ENCODE measurements at places on chromosomes 6 and 20.

DNA sequence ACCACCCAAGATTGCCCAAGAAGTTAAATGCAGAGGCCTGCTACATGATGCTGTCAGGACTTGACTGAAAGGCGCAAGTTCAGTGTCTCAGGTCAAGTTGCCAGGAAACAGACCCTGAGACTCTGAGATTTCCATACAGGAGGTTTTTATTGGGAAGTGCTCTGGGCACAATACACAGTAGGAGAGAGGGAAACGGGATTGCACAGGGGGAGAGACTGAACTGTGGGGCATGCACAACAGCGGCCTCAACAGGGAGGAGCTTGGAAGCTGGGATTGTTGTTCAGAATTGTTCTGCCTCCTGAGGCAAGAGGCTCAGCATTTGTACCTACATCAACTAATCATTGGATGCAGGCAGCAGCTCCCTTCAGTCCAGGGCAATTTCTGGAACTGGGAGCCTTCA, 6.7 kb downstream of the STX11 start:
- no peak for DNase-seq

DNA sequence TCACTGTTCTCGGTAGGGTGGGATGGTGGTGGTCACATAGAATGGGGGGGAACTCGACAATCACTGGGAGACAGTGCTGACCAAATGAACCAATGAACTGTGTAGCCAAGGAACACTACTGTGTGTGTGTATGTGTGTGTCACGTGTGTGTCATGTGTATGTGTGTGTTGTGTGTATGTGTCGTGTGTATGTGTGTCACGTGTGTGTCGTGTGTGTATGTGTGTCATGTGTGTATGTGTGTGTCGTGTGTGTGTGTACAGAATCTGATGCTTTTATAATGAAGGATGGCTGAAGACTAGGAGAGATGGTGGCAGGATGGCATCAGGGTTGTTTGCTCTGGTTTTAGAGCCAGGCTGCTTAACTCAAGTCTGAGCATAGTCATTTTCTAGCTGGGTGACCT, 99.1 kb upstream of the DUSP22 start:
- DNase-seq: no peak

GRCh38 chr6:53862662-53863462, 68.1 kb downstream of the LRRC1 start:
- DNase-seq: no peak

DNA sequence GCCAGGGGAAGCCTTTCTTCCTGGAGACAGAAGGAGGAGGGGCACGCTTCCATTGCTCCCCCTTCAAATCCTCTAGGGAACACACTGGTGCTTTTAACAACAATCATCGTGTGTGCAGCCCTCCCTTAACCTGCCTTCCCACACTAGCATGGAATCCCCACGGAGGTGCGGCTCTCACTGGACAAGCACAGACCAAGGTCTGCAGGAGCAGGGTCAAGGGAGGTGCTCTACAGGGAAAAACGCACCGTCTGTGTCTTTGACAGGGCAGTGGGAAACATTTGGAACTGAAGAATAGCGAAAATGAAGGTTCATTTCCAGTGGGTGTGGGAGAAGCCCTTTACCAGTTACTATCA, 527.1 kb downstream of the QKI start:
- no peak for DNase-seq

GRCh38 chr6:6683969-6684833, 95.7 kb downstream of the LY86 start:
- no peak for DNase-seq

DNA sequence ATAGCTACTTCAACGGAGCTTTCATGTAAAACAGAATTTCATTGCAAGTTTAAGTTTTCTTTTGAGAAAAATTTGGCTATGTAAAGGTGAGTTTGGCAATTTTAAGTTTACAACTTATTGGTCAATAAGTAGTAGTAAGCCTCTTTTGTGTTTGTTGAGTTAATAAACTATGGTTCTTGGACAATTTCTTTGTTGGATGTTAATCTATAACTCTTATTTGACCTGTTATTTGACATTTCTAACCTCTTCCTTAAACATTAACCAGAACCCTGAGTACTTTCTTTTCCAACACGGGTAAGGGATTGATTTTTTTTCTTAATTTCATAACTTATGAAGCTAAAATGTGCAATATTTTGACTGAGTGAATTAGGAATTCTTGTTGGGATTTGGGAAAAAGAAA, 354.4 kb downstream of the PRKN start:
- DNase-seq: no peak

DNA sequence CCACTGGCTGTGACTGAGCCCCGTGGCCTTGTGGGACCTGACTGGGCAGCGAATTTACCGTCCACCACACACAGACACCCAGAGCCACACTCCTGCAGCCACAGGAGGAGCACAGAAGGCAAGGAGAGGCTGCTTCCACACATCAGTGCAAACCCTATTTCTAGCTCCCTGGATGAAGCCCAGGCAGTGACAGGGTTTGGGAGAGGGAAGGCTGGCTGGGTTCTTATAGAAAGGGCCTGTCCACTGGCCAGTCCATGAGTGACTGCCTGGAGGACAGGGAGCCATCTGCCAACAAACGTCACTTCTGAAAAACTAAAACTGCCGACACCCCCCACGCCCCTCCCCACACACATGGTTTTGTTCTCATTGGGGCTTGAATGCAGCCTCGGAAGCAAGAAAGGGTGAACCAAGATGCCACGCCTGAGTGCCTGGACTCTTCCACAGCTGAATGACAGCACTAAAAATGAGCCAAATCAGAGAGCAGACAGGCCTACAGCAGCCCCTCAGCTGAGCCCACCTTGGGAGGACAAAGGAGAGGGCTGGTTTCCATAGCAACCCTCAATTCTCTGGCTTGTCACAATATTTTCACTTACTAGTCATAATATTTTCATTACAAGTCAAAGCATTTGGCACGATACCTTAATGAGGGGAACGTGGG, 38.4 kb downstream of the RRBP1 start:
- no peak for DNase-seq

- no peak for DNase-seq
Observed at GRCh38 chr20:32249030-32249738, 28.3 kb upstream of the KIF3B start.

DNA sequence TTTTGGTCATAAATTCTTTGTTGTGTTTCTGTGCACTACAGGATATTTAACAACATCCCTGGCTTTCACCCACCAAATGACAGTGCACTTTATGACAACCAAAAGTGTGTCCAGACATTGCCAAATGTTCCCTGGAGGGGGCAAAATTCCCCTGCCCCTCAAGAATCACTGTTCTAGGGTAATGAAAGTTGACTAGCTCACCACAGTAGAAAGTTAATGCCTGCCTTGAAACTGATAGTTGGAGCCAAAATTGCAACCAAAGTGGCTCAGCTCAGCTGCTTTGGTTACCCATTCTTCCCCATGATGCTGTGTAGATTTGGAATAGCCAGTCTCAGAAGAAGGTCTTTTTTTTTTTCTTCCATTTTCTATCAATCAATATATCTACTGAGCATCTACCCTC, 150.6 kb downstream of the RALGAPA2 start:
- DNase-seq: peak; percentile 41

- DNase-seq: peak; percentile 0
Observed at GRCh38 chr6:32622545-32623401, 14.4 kb upstream of the HLA-DQA1 start.

DNA sequence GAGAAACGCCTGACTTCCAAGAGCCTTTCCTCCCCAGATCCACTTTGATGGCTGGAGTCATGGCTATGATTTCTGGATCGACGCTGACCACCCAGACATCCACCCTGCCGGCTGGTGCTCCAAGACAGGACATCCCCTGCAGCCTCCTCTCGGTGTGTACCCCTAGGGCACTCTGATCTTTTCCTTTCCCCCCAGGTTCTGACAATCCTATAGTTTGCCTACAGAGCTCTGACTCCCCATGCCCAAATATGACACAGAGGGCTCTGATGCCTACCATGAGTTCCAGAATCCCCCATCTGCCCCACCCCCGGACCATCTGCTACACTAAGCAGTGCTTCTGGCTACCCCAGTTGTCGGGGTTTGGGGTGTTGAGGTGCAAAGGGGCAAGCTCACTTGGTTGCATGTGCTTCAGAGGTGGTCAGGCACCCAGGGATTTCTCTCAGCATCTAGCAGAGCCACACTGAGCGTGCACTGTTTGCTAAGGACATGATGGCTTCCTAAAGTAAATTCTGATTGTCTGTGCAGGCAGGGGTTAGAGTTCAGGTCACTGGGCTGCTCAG, 24.0 kb upstream of the SGK2 start:
- DNase-seq: no peak

Measured in NCI-H524 (cell line).